Forelimb muscle (tissue), 1 donor: ENCODE measurements at places on chromosomes 4 and X.

DNA sequence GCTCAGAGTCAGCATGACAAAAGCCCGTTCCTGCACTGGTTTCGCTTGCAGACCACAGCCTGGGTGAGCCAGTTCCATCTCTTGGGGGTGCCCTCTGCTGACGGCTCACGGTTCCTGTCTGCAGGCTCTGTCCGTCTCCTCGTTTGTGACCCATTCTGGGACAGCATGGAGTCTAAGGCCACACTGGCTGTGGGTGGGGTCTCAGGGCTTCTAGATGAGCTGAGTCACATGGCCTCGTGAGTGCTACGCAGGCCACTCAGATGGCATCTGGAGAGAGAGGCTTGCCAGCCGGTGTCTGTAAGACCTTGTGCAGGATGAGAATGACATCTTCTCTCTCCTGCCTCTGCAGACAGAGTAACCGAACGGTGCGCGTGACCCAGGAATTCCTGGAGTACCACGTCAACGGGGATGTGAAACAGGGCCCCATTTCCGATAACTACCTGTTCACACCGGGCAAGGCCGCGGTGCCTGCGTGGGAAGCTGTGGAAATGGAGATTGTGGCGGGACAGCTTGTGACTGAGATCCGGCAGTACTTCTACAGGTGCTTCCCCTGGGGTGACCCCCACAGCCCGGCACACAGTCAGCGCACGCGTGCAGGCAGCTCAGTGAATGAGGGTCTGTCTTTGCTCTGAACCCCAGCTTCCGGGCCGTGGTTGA, 31.6 kb upstream of the MRFAP1 start:
- no peak for DNase-seq

- DNase-seq = no peak
These were observed 53.9 kb downstream of the HMX1 start for GRCh38 chr4:8817813-8818062.

DNA sequence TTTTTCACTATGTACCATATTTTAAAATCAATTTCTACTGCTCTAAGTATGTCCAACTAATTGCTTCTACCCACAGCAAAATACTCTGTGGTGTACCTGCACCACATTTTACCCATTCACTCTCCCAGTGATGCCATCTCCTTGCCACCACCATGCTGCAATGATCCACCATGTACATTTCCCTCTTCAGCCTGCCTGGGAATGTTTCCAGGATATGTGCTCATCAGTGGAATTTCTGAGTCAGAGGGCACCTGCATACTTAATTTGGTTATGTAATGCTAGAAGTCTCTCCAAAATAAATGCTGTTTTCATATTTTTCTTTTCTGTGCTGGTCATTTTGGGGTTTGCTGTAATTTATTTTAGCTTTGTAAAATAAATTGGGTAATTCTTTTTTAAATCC, 33.2 kb upstream of the OCIAD2 start:
- DNase-seq = no peak

- DNase-seq = no peak
These were observed 15.0 kb downstream of the SCARB2 start for GRCh38 chr4:76198411-76199237.

- DNase-seq = no peak
These were observed 89.4 kb downstream of the FTHL17 start for GRCh38 chrX:30982467-30982866.

- no peak for DNase-seq
These were observed 113.5 kb upstream of the USP9X start for GRCh38 chrX:40971736-40972135.

DNA sequence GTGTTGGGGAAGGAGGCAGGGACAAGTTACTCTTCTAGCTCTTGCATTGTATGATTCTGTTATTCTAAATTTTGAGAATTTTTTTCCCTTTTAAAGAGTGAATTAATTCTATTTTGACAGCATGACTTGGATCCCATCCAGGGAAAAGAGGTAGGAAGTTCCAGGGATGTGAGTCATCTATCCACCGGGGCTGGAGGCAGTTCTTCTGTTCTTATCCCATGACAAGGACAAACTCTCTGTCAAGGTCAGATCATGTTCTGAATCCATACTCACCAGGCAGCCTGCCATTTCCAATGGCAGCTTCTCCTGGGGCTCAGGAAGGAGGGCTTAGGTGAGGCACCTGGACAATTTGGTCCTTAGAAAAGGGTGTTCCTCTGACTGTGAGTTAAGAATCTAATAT, 132.0 kb upstream of the MED14 start:
- no peak for DNase-seq

DNA sequence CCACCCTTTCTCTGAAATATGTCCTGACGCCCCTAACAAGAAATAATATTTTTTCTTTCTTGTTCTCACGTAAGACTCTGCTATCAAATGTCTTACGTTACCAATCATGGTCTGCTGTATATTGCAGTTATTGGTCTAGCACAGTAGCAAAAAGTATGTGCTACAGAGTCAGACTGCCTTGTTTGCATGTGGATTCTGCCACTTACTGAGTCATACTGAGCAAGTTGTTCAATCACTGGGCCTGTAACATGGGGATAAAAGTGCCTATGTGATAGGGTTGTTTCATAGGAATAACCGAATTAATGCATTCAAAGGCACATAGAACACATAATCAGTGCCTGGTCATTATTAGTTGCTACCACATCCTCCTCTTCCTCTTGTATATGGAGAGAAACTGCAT, 14.1 kb downstream of the RPGR start:
- no peak for DNase-seq

GRCh38 chr4:40256329-40256728, 59.5 kb downstream of the RHOH start:
- no peak for DNase-seq

DNA sequence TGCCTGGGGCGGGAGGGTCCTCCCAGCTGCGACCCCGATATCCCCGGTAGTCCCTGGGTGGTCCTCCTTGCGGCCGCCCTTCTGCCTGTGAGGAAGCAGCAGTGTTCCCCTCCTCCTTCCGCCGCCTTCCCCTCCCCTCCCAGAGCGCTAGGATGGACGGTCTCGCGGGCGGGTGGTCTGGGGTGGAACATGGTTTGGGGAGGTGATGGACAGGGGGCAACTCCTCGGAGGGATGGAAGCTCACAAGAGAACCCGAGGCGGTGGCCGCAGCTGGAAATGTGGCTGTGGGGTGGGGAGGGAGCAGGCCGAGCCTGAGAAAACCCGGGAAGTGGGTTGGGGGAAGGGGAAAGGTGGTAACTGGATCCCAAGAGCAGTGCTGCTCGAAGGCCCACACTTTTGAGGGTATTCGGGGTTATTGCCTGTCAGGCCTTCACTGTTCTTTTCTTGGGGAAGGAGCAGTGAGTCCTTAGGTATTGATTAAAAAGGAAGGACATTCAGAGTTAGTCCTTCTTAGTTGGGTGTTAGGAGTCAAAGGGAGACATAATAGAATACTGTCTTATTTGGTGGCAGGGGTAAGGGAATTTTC, 581 bp downstream of the UBE2K start:
- no peak for DNase-seq

DNA sequence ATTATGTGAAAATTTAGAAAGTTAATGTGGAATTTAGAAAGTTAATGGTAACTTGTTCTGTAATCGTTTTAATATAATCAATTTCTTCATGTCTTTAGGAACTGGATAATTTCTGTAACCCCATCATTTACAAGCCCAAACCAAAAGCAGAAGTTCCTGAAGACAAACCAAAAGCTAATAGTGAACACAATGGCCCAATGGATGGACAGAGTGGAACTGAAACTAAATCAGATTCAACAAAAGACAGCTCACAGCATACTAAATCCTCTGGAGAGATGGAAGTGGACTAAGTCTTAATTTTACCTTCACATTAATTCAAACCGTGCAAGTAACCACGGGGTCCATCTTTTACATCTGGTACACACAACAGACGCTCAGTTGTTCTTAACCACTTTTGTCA, 48.1 kb upstream of the PLK4 start:
- no peak for DNase-seq

GRCh38 chrX:154990496-154990895, 32.0 kb downstream of the F8 start:
- DNase-seq = no peak

- no peak for DNase-seq
These were observed 383.7 kb upstream of the FAM241A start for GRCh38 chr4:111761531-111761930.

DNA sequence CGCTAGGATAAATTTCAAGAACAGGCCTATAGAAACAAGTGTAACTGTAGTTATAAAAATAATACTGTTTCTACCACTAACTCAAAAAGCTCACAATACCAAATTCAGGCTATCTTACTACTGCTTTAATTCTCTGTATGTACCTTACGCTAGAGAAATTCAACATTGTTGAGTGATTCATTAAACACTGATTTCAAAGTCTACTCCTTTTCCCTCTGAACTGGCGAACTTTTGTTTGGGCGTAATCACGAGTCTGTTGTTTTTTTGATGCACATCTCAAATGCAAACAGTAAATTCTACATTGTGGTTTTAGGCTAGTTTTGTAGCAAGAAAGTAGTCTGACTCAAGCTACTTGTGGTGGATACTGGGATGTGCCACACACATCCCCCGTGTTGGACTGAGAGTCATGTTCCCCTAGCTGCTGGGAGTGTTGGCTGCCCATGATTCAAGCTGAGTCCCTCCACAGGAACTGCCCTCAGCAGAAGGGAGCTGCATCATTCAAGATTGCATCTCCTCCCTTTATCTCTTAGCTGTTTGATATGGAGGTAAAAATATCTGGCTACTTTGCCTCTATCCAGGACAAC, 406.1 kb downstream of the RAPGEF2 start:
- no peak for DNase-seq

- no peak for DNase-seq
These were observed 19.9 kb upstream of the TMSB4X start for GRCh38 chrX:12954981-12955380.

DNA sequence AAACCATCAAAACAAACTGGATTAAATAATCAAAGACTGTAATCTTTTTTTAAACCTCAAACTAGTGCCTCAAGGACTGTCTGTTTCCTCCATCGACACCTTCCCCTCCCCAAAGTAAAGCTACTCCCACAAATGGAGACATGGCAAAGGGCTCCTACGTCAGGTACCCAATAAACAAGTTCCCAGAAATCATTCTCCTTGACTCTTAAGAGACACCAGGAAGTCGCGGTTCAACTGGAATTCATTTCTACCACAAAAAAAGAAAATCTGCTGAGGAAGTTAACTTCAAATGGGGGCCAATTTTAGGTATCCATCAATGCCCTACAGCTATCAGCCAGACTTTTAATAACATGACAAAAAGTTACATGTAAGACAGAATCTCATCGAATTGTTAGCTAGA, 2.5 kb downstream of the RPS4X start:
- DNase-seq = no peak

DNA sequence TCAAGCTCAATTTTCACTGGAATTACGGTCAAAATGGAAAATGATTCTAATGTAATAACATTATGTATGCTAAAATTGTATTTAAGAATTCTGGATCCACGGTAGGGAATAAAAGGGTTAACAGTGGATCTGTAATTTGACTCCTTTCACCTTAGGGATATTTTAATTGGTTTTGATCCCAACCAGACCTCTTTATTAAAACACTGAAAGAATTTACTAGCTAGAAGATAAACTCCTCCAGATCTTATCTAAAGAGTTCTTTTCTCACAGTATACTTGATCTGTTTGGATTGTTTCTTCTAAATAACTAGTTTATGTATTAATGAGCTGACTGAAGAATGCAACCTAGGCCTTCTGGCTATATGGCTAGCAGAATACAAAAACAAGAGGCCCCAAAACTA, 118.4 kb downstream of the DDX53 start:
- DNase-seq = no peak

DNA sequence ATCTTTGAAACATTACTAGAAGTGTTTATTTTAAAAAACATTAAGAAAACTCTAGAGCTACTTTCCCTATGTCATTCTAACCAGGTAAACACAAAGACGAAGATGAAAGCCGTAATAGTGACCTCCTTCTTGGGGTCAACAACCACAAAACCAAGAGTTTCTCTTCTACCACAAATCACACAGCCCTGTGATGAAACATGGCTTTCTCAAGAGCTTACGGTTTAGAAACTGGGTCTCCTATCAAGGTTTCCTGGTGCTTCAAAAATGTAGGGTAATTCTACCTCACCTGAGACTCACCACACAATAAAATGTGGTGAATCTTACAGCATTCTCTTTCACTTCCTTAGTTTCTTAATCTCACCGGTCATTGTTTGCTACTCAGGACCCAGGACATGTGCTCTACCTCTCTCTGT, 50.9 kb downstream of the CORIN start:
- no peak for DNase-seq

DNA sequence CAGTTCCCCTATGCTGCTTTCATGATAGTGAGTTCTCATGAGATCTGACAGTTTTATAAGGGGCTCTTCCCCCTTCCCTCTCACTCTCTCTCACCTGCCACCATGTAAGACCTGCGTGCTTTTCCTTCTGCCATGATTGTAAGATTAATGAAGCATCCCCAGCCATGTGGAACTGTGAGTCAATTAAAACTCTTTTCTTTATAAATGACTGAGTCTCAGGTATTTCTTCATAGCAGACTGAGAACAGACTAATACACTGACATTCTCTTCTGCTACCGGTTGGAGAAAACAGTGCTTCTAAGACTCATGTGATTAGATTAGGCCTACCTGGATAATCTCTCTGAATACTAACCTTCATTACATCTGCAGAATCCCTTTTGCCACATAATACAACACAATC, 45.4 kb upstream of the TRPC5OS start:
- no peak for DNase-seq

- no peak for DNase-seq
These were observed 88.7 kb upstream of the ELOVL6 start for GRCh38 chr4:110287130-110287529.

- DNase-seq = no peak
These were observed 944.7 kb upstream of the NDST4 start for GRCh38 chr4:116058129-116058528.

DNA sequence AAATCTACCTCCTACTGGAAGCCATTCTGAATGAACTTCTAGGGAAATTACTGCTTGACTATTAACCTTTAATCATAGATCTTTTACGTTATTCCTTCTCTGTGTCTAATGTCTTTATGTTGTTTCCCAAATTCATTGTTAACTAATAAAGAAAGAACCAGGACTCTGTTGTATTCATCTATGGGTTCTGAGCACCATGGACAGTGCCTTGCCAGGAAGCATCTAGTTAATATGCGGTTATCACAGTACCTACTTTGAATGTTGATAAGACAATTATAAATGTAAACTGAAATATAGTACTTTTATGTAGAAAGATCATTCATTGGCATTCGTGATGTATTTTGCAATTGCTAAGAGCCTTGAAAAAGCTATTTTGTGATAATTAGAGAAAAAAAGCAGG, 23.8 kb downstream of the NWD2 start:
- no peak for DNase-seq
